ENCODE measurements at places on chromosomes 3 and 15.

DNA sequence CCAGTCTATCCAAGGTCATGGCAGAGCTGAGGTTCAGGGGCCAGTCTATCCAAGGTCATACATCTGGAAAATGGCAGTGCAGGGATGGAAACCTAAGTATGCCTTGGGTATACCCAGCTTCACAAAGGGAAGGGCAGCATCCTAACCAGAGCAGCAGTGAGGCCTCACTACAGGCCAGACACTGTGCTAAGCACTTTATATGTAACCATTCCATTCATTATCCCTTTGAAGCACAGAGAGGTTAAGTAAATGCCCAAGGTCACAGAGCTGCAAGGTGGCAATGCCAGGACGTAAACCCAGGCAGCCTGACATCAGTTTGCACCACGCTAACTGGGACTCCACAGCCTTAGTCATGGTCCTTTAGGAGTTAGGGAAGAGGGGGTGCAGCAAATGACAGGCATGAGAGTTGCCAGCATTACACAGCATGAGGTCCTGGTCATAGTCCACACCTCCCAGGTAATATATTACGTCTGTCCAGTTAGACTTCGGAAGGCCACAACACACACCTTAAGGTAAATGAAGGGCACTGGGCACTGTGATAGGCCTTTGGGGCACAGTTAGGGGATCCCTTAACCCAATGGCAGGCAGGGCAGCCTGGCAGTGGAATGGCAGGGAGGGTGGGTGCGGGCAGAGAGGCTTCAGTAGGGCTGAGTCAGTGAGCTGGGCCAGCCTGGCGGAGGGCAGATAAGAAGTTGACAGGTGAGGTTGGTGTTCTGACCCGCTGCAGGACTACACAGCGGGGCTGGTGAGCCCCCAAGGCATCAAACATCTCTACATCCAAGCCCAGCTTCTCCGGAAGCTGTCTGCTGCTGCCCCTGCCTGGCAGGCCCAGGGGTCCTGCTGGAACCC, 21.1 kb upstream of the CORO2B start:
- no peak for DNase-seq

DNA sequence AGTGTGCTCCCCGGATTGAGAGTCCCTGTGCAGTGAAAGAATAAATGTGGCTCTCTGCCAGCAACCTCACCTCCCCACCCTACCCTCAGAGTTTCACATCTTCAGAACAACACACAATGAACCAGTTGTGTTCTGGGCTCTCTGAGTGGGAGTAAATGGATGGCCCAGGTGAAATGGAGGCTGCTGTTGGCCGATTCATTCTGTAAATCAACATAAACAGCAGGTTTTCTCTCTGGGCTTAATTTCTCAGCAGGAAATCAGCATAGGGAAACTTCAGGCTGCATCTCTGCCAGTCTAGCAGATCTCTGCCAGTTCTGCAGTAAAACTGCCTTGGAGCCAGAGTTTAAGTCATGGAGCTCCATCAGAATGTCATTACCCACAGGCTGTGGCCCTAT, 54.6 kb upstream of the FURIN start:
- no peak for DNase-seq

- DNase-seq = no peak
Measured at GRCh38 chr3:161217496-161217895, 3.6 kb upstream of the NMD3 start.

DNA sequence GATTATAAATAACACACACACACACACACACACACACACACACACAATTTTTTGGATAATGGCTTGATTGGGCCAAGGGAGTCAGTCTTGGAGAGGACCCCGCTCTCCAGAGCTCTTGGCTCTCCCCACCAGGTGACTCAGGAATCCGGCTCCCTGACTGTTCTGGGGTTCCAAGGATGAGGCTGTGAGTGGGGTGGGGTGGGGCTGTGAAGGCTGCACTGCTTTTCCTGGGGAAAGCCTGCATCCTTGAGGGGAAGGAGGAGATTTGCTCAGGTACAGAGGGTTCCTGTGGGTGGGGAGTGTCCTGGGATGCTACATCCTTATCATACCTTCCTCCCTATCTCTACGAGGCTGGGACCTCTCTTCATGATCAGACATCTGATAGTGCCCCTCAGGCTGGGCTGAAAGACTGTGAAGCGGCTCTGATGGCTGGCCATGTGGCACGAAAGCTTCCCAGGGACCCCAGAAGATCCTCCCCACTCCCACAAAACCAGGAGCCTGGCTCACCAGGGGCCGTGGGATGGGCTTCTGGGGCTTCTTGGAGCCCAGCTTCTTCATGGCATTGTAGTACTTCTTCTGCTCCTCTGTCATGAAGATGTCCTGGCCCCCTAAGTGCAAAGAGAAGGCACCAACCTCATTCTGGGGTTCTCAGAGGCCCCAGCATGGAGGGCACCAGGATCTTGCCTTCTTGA, 59.2 kb downstream of the EXOG start:
- no peak for DNase-seq

DNA sequence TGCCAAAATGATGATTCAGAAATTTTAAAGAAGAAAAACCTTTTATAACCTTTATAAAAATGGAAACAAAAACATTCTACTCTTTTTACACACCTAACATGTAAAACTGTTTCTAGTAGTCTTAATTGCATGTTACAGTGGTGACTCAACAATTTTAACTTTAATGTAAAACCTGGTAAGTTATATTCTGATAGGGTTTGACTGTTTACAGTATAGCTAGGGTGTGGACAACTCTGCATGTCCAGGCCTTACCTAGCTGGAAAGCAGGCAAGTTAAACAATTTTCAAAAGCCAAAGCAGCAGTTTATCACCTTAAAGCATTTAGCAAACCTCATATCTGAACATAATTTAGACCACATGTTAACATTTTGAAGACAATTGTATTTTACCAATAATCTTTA, 328.5 kb downstream of the NEK10 start:
- DNase-seq = no peak

DNA sequence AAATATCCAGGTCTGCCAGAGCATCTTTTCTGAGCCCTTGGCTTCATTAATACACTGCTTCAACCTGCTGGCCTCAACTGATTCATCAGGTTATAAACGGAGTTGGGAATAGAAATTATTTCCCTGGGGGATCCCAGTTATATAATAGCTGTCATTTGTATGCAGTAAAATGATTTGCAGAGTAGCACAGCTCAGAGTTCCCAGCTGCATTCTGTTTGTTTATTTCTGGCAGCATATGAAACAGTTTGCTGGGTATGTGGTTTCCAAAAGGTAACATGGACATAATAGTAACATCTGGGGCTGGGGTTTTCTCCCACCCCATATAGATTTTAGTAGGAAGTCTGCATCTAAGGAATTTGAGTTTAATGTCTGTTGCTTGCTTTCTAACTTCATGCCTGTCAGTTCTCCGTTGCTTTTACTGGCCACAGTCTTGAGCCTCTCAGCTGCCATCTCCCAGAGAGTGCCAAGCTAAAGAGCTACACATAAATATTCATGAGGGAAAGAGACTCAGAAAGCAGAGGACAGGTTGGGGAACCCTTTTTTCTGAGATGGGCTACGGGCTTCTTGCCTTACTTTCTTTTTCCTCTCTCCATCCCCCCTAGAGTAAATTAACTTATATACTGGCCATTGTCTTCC, 124.6 kb downstream of the TMEM108 start:
- DNase-seq = no peak

GRCh38 chr3:12803371-12803770, 6.9 kb downstream of the CAND2 start:
- no peak for DNase-seq

- DNase-seq = no peak
Measured at GRCh38 chr3:105158286-105158685, 208.4 kb upstream of the ALCAM start.

GRCh38 chr3:119018690-119019463, 15.8 kb downstream of the IGSF11 start:
- DNase-seq = no peak

- peak; percentile 87 for DNase-seq
Measured at GRCh38 chr3:169509780-169510692, 153.5 kb downstream of the MECOM start.

GRCh38 chr15:40545457-40545856, 19.4 kb downstream of the CCDC32 start:
- no peak for DNase-seq

- DNase-seq = no peak
Measured at GRCh38 chr15:93051236-93052089, 37.5 kb downstream of the RGMA start.

- DNase-seq = no peak
Measured at GRCh38 chr15:91776104-91776503, 77.4 kb upstream of the SLCO3A1 start.

DNA sequence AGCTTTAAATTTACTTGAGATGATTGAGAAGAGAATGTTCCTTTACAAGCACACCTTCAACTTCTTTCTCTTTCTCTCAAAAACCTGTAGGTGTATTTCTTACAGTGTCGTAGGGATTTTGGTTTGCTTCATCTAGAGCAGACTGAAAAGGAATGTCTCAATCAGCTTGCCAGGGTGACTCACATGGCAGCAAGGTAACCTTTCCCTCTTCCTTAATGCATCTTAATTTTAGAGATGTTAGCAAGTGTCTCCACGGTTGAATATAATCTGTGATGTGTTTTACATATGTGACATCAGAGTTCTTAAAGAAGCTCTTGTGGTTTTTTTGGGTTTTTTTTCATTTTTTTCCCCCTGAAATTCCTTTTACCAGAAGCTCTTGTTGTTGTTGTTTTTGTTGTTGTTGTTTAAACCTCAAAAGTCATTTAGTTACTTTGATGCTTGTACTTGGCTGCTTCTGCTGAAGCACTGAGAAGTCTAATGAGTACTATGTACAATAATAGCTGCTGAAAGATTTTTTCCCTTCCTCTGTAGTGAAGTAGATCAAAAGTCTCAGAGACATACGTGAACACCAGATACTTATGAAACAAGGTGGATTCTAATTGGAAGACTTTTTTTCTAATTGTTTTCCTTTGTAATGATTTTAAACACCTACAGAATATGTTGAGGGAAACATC, 83.1 kb downstream of the RETNLB start:
- DNase-seq = no peak

DNA sequence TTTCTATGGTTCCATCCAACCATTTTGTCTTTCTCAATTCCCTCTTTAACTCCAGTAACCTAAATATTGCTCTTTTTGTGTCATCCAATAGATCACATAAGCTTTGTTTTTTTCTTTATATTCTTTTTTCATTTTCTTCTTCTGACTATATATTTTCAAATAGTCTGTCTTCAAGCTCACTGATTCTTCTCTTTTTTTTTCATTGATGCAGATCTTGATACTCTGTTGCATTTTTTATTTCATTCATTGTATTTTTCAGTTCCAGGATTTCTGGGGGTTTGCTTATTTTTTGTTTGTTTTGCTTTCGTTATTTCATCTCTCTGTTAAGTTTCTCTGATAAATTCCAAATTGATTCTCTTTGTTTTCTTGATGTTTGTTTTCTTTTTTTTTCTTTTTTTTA, 36.2 kb downstream of the CLDN1 start:
- DNase-seq = peak; percentile 24

GRCh38 chr15:52054381-52054780, 35.4 kb downstream of the MAPK6 start:
- no peak for DNase-seq

GRCh38 chr3:14524311-14524711, 15.8 kb downstream of the GRIP2 start:
- no peak for DNase-seq

DNA sequence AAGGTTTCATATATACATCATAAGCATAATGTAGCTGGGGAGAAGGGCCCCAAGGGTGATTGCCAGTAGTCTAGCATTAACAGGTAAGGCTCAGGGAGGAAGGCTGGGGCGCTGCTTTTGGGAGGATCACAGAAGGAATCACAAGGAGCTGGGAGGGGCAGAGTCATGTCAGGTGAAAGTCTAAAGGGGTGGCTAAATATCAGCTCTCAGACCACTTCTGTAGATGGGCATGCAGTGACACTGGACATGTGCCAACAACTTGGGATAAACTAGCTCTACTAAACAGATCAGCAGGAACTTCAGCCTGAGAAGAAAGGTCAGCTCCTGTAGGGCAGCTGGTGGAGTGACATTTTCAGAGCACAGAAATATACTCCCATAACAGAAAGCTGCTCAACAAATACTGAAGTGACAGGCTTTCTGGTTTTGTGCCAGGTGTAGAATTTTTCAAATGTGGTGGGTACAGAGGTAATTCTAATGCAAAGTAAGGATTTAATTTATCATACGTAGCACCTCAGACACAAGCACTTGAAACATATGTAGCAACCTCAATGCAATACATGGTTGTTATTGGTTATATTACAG, 79.4 kb downstream of the PEX5L start:
- no peak for DNase-seq

- no peak for DNase-seq
Measured at GRCh38 chr3:127034990-127035652, 52.2 kb downstream of the PLXNA1 start.

GRCh38 chr3:54970895-54971294, 43.0 kb upstream of the LRTM1 start:
- no peak for DNase-seq

DNA sequence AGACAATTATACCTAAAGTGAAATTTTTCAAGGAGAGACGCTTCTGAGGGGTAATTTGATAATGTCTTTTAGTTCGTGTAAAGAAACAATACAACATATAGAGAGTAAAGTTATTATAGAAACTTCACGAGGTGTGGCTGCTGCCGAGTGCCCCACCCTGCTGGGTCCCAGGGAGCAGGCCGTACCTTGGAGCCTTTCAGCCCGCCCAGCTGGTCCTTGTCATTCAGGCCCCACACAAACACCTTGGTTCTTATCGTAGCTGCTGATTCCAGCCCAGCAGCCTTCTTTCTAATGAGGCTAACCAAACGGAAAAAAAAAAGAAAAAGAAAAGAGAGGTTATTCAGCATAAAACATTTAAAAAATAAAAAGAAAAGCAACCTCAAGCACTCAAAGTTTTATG, 83.1 kb upstream of the OCA2 start:
- DNase-seq = no peak

GRCh38 chr3:101638261-101638745, 38.6 kb downstream of the ZBTB11 start:
- no peak for DNase-seq

DNA sequence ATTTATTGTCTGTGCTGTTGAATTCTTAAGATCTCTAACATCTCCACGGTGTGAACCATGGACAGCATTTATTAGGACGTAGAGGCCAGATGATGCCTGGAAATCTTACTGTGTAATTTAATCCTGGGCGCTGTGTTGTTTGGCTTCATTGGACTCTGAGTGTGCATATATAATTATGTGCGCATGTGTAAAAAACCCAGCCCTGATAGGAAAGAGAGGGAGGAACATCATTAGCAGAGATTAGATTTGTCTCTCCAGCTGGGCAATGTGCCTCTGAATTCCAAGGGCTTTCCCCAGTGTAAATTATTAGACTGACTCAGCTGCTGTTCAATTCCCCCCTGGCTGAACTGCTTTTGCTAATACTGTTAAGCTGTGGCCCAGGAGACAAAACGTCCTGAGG, 39.6 kb downstream of the MAP3K13 start:
- DNase-seq = peak; percentile 81

DNA sequence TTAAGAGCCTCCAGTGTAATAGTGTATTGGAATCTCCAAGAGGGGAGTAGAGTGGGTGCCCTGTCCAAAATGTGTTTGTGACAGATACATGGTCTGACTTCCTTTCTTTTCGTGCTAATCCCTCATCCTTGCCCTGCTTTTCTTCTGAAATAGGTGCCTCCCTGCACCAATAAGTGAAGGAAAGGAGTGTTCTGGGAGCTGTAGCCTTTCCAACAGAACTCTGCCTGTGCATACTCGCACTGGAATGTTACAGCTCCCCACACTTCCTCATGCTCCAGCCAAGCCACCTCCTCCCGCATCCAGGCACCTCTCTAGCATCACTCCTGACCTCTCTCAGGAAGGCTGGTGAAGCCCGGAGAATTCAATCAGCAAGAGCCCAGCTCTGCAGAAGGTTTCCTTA, 478.0 kb downstream of the GABRG3 start:
- no peak for DNase-seq

GRCh38 chr3:24550588-24550987, 55.9 kb upstream of the THRB start:
- no peak for DNase-seq

GRCh38 chr3:188421836-188422540, 268.0 kb downstream of the LPP start:
- DNase-seq = no peak
